AG08396 (cell line): ENCODE measurements at places on chromosomes 7 and 10.

DNA sequence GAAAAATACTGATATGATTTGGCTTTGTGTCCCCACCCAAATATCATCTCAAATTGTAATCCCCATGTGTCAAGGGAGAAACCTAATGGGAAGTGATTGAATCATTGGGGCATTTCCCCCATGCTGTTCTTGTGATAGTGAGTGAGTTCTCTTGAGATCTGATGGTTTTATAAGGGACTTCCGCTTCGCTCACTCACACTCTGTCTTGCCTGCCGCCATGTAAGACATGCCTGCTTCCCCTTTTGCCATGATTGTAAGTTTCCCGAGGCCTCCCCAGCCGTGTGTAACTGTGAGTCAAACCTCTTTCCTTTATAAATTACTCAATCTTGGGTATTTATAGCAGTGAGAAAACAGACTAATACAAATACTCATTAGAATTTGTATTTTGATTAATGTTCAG, 5.1 kb upstream of the MRPS17 start:
- DNase-seq, result no peak

DNA sequence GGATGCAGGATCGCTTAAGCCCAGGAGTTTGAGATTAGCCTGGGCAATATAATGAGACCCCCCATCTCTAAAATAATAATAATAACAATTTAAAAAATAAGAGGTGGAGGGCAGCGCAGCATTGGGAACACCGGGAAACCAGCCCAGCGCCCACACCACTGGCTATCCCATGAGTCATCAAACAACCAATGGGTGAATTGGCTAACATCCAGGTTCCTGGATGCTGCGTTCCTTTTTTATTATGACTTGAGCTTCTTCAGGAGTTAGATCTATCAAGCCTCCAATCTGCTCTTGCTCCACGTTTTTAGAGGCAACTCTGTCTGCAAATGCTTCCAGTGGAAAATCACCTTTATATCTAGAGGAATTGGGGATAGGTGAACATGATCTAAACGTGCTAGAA, 10.0 kb upstream of the LRRC4 start:
- peak; percentile 46 for DNase-seq

- DNase-seq, result no peak
These were observed 25.3 kb downstream of the CFAP46 start for GRCh38 chr10:132916956-132917666.

GRCh38 chr10:17693009-17693408, 49.1 kb downstream of the STAM start:
- no peak for DNase-seq

- DNase-seq, result no peak
These were observed 27.5 kb upstream of the EGFR start for GRCh38 chr7:54991341-54991740.

GRCh38 chr10:130961506-130962239, 349.8 kb downstream of the TCERG1L start:
- DNase-seq, result no peak

DNA sequence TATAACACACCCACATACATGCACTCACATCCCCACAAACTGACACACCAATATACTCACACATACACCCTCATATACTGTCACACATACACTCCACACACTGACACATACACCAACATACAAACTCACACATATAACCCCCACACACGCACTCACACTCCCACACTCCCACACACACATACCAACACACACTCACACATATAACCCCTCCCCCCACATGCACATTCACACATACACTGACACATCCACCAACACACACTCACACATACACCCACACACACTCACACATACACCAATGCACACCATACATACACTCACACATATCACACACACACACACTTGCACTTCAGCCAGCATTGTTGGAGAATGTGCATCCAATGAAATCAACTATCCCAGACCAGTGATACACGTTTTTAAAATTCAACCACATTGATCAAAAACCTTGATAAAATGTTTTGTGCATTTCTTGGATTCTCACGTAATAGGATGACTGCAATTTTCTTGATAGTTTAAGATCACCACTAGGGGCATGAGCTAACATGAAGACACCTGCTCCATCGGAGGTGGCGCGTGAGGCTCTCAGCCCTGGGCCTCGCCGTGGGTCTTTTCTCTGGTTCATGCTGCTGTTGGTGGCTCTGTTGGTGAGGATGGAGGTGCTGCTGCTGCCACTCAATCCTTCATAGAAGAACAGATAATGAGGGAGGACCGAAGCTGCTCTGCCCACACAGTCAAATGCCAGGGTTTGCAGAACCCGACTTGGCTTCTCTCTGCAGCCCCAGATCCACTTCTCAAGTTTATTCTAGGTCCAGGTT, 32.1 kb upstream of the CHST15 start:
- DNase-seq, result no peak

GRCh38 chr10:47087667-47088066, 176.4 kb downstream of the PTPN20 start:
- DNase-seq, result no peak

- DNase-seq, result no peak
These were observed 136.6 kb upstream of the ZNF32 start for GRCh38 chr10:43785252-43785651.

DNA sequence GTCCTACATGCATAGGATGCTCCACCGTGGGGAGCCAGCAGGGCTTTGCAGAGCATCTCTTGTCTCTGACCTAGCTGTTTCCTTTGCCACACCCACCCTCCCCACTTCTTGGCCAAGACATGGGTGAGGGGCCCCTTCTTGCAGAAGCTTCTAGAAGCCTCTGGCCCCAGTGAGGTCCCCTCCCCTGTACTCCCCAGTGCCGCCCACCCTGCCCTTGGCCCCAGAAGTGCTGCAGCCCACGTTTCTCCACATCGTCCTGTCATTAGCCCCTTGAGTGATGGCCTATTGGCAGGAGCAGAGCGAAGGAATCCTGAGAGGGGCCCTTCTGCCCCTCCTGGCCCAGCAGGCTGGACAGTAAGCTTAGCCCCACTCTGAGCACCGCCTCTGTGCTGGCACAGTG, 43.7 kb downstream of the ALOX5 start:
- DNase-seq, result no peak

- no peak for DNase-seq
These were observed 47.4 kb downstream of the NRP1 start for GRCh38 chr10:33287112-33287511.
